ENCODE measurements at places on chromosomes 2 and 18.

- no peak for DNase-seq
These were observed 2.8 kb downstream of the MTHFD2 start for GRCh38 chr2:74201196-74201595.

GRCh38 chr18:8084160-8084559 lies 517.0 kb downstream of the PTPRM start:
- DNase-seq = peak; percentile 61

DNA sequence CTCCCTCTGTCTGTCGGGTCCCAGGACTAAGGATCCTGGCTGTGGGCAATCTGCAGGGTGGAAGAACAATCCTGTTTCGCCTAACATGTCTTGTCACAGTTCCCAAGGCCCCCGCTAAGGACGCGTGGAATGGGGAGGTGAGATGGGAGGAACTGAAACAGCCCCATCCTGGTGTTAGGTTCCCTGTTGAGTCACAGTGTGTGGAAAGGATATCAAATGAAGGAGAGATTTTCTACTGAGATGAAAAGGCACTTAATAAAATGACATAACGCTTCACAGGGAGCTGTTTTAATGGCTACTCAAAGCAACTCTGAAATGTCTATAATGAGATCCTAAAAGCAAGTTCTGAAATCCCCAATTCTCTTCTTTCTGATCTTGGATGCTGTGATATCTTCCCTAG lies 52.5 kb downstream of the RAB31 start:
- DNase-seq = no peak

GRCh38 chr2:172445851-172446250 lies 18.5 kb downstream of the ITGA6 start:
- DNase-seq = no peak

GRCh38 chr18:79597831-79598632 lies 81.6 kb upstream of the CTDP1 start:
- DNase-seq = no peak

DNA sequence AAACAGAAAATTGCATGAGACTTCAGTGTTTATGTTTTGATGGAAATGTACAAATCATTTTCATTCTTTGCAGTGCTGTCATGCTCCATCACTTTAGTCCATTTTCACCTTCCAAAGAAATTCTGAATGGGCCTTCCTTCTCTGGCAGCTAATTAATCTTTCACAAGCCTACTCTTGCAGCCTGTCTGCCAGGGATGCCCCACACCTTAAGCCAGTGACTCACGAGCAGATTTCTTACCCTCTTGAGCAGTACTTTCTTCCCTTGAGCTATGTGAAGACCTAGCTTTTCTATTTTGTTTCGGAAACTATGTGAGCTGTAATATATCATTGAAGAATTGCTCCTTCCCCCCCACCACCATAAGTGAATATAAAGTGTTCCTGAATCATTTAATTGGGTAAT lies 404.3 kb upstream of the VWC2L start:
- DNase-seq = no peak

- DNase-seq = peak; percentile 72
These were observed 83.8 kb upstream of the ACVR2A start for GRCh38 chr2:147760984-147761383.

GRCh38 chr18:63848159-63848558 lies 39.3 kb upstream of the SERPINB2 start:
- DNase-seq = peak; percentile 74

DNA sequence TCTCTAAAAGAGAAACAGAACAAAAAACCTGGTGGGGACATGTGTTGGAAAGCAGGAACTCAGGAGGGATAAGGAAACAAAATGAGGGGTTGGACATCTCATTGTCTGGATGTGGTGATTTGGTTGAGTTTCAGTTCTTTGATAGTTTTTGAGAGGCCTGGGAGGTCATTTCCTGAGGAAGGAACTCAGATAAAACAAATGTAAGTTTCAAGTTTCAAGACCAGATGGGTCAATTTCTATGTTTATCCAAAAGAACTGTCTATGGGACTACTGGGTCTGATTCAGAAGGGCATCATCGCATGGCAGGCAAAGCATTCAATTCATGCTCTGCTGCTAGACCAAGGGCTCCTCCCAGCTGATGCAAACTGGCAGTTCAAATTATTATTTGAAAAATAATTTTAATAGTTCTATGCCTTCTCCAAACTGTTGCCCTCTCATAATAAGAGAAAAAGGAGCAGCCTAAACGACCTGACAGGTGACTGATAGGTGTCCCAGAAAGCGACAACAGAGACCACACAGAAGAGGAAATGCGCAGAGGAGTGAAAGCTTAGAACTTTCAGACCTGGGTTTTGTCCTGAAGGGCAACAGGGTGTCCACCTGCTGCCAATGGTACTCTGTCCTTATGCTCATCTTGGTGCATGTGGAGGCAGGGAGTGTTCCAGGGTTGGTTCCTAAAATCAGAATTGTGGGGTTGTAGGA lies 39.3 kb upstream of the SH3RF3 start:
- peak; percentile 9 for DNase-seq

- no peak for DNase-seq
These were observed 25.1 kb upstream of the KLHL29 start for GRCh38 chr2:23359631-23360567.

DNA sequence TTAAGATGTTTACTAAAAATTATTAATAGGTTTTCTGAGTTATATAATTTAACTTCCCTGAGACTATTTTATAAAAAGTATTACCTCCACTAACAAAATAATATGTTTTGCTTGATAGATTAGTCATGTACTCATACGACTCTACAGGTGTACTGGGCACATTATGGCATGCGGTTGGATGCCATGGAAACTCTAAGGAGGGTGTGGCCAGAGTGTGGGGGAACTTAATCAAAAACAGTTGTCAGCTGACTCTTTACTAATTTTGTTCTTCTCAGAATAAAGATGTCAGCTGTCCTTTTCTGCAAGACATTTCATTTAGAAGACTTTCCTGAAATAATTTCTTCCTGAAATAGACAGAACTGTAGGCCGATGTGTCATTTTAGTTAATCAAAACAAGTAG lies 228.3 kb upstream of the SIX3 start:
- no peak for DNase-seq

DNA sequence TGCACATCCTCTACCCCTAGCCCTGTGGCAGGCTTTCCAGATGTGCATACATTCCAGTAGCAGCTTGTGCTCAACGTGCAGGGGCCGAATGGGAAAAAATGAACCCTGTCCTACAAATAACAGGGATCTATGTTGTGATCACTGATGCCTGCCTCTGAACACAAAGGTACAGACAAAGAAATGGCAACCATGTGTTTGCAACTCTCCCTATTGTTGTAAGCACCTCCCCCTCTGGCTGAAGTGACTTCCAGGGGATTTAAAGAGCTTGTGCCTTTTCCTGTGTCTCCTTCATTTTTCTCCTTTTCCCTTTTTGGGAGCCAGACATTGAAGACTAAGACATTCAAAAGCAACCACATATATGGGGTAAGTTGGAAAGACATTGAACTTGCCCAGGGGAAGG lies 21.6 kb downstream of the ARHGAP25 start:
- no peak for DNase-seq

DNA sequence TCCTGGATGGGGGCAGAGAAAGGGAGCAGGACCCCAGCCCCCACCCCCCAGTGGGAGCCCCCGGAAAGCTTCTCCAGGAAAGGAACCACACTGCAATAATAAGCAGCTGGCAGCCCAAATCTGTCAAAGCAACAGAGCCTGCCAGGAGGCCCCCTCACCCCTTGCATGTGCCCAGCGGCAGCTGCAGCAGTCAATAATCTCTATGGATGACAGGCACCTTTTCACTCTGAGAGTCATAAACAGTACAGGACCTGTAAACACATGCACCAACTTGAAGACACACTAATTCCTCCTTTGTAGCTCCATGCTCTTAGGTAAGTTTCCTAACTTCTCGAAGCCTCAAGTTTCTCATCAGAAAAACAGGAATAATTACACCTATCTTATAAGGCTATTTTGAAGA lies 26.2 kb upstream of the KDM3A start:
- DNase-seq = no peak

- no peak for DNase-seq
These were observed 680.2 kb upstream of the LRRTM4 start for GRCh38 chr2:78202366-78202765.

DNA sequence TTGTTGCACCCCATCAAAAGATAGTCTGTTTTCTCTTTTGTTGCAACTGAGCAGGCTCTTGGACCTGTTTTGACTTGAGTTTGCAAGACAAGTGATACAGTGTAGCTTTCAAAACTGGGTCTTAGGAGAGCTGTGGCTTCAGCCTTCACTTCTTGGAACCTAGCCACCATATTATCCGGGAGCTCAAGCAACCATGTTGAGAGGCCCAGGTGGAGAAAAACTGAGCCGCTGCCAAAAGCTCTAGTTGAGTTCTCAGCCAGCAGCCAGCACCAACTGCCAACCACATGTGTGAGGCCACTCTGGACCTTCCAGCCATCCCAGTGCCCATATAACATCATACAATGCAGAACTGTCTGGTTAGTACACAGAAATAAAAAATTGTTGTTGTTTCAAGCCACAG lies 5.4 kb downstream of the CACNB4 start:
- no peak for DNase-seq
